ENCODE measurements at places on chromosomes 1 and 21.

GRCh38 chr1:26318338-26319064 lies 743 bp downstream of the CD52 start:
- H3K4me3 ChIP-seq, result peak overlapping the region; percentile 99
- peak overlapping the region; percentile 79 for H3K27ac ChIP-seq
- H3K4me1 ChIP-seq, result peaks cover 72% of the 10 kb centered on the region
- DNase-seq, result no peak
- H3K36me3 ChIP-seq, result peaks cover 29% of the 10 kb centered on the region
- no peaks in the 10 kb centered on the region for H3K27me3 ChIP-seq

DNA sequence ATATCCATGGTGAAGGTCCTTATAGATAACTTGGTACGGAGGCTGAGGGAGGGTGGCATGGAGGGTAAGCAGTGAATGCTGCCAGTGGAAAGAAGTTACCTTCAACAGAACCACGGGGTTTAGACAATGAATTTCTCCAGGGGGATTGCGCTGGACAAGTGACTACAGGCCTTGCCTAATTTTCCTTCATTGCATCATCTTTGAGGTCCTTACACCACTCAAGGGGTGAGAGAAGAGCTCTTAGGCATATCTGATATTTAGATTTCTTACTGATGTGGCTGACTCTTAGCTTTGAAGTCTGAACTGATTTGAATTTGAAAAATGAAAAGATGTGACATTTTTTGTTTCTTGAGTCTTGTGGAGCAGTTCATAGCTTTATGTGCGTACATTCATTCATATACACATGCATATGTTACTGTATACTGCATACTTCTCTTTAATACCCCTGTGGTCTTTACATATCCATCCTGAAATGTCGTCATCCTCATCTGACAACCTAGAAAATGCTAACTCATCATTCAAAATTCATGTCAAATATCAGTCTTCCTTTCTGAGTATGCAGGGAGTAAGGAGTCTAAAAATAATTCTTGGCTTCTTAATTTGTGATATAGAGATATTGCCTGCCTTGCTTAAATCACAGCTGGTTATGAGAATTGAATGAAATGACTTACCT lies 63.6 kb downstream of the DNM3 start:
- H3K4me3 ChIP-seq, result no peak overlapping the region
- DNase-seq, result no peak
- H3K27ac ChIP-seq, result no peak overlapping the region
- no peaks in the 10 kb centered on the region for H3K36me3 ChIP-seq
- peaks cover 18% of the 10 kb centered on the region for H3K27me3 ChIP-seq

DNA sequence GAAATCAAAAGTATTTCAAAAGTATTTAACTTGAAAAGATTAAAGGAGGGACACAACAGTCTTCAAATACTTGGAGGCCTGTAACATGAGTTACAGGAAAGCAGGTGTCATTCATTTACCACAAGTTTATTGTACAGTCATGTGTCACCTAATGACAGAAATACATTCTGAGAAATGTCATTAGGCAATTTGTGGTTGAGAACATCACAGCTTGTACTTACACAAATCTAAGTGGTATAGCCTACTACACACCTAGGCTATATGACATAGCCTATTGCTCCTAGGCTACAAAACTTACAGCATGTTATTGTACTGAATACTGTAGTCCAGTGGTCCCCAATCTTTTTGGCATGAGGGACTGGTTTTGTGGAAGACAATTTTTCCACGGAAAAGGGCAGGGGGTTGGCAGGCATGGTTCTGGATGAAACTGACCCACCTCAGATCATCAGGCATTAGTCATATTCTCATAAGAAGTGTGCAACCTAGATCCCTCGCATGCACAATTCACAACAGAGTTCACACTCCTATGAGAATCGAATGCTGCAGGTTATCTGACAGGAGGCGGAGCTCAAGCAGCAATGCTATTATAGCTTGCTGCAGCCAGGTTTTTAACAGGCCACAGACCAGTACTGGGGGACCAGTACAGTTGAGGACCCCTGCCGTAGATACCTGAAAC lies 25.0 kb upstream of the PHTF1 start:
- no peaks in the 10 kb centered on the region for H3K27me3 ChIP-seq
- DNase-seq, result no peak
- H3K4me1 ChIP-seq, result peaks cover 50% of the 10 kb centered on the region
- H3K27ac ChIP-seq, result no peak overlapping the region
- H3K36me3 ChIP-seq, result peaks cover 2% of the 10 kb centered on the region

DNA sequence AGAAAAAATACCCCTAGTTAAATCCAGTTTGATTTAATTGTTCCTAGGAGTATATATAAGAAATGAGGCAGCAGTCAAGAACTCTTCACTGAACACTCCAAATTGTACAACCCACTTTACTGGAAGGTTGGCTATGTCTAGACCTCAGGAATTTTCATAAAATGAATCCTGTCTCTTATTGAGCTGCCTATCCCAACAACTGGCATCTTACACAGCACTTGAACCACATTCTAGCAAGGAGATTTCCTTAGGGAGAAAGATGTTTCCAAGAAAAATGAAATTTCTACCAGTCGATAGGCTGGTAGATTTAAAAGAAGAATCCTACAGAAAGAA lies 16.3 kb downstream of the RNF19B start:
- no peak overlapping the region for H3K4me3 ChIP-seq
- no peak overlapping the region for H3K27ac ChIP-seq
- peaks cover 42% of the 10 kb centered on the region for H3K36me3 ChIP-seq
- H3K4me1 ChIP-seq, result peaks cover 16% of the 10 kb centered on the region
- H3K27me3 ChIP-seq, result no peaks in the 10 kb centered on the region

- no peak overlapping the region for H3K27ac ChIP-seq
- no peak overlapping the region for H3K4me3 ChIP-seq
- no peaks in the 10 kb centered on the region for H3K4me1 ChIP-seq
- no peak for DNase-seq
- no peaks in the 10 kb centered on the region for H3K27me3 ChIP-seq
Observed at GRCh38 chr1:98277118-98277517, 356.3 kb upstream of the DPYD start.

DNA sequence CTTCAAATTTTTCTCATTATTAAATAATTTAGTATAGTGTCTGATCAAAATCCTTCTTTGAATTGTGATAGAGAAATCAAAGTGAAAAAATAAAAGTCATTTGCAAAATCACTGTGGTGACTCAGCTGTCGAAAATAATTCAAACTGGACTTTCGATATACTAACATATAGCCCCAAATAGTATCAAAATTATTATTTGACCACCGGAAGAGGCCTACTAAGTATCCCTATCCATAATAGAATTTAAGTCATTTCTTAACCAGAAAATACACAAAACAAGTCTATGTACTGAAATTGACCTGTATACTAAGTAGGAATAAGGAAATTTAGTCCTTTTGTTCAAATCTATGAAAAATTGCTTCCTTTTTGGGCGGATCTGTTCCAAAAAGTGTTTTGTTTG lies 180.7 kb downstream of the MRPL39 start:
- DNase-seq, result no peak
- H3K36me3 ChIP-seq, result no peaks in the 10 kb centered on the region
- H3K27ac ChIP-seq, result no peak overlapping the region
- H3K4me1 ChIP-seq, result peaks cover 2% of the 10 kb centered on the region

Data from central memory CD8-positive, alpha-beta T cell (primary cell).